ENCODE measurements at places on chromosomes 1 and 21.

DNA sequence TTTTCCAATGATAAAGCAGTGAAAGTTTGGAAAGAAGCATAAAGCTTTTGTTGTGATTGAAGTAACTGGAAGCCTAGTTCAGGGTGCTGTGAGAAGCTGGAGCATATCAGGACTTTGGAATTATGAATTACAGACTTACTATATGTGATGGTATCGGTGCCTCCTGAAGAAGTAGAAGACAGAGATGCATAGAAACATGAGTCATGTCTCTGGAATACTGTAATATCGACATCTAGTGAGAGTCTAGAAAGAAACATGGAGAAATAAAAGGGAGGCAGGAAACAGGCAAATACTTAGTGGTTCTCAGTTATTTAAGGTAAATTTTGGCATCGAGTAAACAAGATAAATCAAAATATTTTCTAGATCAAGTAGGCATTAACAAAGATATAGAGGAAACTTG, 103.0 kb downstream of the CAMTA1 start:
- no peak for DNase-seq

DNA sequence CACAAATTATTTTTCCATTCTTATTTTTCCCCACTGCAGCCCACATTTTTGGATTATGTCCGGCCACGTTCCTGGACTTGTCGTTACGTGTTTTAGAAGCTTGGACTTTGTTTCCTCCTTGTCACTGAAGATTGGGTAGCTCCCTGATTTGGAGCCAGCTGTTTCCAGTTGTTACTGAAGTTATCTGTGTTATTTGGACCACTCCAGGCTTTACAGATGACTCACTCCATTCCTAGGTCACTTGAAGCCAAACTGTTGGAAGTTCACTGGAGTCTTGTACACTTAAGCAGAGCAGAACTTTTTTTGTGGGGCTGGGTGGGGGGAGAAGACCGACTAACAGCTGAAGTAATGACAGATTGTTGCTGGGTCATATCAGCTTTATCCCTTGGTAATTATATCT, 12.2 kb upstream of the AXDND1 start:
- no peak for DNase-seq

DNA sequence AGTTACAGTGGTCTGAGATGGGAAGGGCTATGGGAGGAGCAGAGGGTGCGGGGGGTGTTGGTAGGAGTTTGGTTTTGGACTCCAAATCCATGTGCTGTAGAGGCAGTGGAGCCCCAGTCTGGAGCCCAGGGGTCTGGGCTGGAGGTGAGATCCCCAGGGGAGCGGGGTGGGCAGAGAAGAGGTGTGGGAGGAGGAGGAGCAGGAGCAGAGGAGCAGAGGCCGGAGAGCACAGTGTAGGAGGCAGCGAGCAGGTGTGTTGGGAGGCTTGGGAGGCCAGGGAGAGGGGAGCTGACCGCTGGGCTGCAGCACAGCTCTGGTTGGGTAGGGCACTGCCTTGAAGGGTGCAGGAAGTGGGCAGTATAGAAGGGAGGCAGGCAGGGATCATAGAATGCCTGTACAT, 28.9 kb downstream of the LHX4 start:
- DNase-seq: no peak

GRCh38 chr1:195663549-195664280, 944.5 kb downstream of the KCNT2 start:
- DNase-seq: no peak

- no peak for DNase-seq
Observed at GRCh38 chr1:14755518-14756252, 157.2 kb downstream of the KAZN start.

DNA sequence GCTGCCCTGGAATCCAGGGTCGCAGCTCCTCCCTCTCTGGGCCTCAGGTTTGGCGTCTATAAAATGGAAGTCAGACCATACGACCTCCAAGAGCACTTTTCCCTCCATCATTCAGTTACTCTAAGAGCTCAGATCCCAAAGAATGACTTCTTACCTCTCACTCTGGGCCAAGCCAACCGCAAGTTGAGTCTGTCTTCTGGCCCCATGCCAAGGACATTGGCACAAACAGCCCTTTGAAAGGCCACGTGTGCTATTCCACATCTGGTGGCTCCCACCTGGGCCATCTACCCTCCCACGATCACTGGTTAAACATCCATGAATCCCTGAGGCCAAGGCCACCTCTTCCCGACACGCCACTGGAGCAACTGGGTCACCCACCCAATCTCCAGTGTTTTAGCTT, 12.4 kb downstream of the SLC2A7 start:
- no peak for DNase-seq

- DNase-seq: no peak
Observed at GRCh38 chr1:212975111-212975918, 25.0 kb downstream of the VASH2 start.

GRCh38 chr1:19066874-19067181, 110.4 kb upstream of the IFFO2 start:
- no peak for DNase-seq

- DNase-seq: no peak
Observed at GRCh38 chr1:115138271-115138670, 49.0 kb upstream of the TSPAN2 start.

DNA sequence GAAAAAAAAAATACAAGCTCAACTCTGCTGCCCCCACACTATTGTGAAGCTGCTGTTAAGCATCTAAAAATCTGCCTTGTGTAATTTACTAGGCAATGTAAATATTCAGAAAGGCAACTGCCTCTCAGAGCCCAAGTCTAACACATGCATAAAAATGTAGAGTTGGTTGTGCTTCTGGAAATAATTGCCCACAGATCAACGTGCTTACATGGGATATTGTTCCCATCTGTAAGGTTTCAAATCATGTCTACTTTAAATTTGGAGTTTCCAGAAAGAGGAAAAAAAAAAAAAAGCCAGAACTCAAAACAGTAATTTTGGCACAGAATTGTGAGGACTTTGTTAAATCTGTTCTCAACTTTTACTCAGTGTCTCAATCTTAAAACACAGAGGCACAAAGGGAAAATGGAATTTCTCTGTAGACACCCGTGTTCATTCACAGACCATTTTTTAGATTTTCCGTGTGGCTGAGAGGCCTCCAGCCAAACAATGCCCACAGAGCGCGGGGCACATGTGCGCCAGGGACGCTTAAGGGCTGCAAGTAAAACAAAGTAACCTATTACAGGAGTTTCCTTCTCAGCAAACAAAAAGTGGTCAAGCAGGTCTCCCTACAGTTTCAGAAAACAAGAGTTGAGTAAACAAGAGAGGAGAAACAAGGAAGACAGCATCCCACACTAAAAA, 115.5 kb downstream of the RERE start:
- DNase-seq: peak; percentile 30

DNA sequence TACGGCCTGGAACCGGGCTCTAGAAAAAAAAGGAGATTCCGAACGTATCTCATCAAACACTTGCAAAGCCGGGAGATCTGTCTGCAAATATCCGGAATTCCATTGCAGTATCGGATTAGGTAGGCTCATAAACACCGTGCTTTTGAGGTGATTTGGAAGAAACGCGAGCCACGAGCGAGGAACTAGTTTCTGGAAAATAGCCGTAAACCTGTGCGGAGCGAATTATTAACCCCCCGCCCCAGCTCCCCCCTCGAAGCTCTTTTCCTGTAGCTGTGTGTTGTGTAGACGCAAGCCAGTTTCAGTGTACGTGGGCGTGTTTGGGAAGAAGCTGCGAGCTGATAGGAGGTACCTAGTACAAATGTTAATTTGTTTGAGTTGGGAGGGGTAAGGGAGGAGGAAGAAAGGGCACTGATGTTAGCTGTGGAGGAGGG, 1.1 kb downstream of the RALGPS2 start:
- peak; percentile 55 for DNase-seq

GRCh38 chr21:33495743-33496142, 4.2 kb upstream of the DNAJC28 start:
- DNase-seq: no peak

DNA sequence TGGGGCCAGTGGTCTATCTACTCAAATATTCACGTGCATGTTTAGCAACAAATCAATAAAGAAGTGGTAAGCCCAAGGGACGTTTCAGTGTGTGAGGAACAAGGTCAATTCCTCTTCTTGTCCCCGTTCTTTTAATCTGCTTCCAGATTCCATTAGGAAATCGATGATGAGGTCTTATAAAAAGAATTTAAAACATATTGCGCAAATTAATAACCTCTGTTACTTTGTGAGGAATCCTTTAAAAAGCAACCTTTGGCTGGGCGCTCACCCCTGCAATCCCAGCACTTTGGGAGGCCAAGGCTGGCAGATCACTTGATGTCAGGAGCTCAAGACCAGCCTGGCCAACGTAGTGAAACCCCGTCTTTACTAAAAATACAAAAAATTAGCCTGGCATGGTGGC, 113.0 kb upstream of the TMPRSS2 start:
- no peak for DNase-seq

DNA sequence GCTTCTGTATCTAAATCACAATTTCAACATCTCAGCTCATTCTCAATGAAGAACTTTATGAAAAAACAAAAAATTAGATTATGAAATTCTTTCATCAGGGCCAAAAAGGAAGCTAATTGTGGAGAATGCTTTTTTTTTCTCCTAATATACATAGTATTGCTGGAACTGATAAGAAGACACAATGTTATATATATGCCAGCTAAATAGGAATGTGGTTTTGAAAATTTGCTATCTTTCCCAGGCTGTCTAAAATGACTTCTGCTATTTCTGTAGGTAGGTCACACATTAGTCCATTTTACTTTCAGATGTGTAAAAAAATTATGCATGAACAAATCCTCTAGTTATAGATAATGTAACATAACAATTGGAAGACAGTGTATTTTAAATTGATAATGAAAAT, 732.9 kb downstream of the RWDD3 start:
- DNase-seq: no peak

GRCh38 chr1:5992814-5993555, 760 bp upstream of the NPHP4 start:
- peak; percentile 37 for DNase-seq

DNA sequence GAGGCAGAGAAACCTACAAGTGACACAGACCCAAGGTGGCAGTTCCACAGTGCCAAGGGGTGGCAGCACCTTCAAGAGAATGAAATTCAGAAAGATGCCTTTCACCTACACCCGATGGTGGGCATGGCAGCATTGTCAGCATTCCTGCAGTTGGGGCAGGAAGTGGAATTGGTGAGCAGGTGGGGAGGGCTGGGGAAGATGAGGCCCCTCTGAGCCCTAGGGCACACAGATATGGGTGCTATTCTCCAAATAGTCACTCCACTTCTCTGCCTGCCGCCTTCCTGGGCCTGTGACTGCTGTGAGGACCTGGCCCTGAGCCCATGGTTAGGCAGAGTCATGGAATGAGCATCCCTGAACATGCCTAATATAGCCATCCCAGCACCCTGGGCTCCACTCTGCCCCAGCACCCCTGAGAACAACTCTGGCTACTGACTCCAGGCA, 8.3 kb downstream of the SHISA4 start:
- no peak for DNase-seq

DNA sequence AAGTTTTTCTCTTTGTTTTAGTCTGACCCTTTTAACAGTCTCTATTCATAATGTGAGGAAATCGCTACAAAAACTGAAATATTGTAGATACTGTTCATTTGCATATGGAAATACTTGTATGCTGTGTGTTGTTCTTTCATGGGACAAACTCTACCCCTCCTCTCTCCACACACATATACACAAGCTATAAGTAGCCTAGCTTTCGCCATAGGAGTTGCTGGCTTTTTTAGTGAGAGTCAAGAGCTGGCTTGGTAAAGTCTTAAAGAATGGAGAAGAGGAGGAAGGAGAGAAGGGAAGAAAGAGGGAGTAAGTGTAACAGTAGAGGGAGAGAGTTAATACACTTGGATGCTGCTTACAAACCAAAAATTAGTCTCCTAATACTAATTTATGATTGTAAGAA, 115.6 kb downstream of the RABGAP1L start:
- DNase-seq: no peak

- no peak for DNase-seq
Observed at GRCh38 chr1:62208087-62208486, 13.4 kb downstream of the L1TD1 start.

DNA sequence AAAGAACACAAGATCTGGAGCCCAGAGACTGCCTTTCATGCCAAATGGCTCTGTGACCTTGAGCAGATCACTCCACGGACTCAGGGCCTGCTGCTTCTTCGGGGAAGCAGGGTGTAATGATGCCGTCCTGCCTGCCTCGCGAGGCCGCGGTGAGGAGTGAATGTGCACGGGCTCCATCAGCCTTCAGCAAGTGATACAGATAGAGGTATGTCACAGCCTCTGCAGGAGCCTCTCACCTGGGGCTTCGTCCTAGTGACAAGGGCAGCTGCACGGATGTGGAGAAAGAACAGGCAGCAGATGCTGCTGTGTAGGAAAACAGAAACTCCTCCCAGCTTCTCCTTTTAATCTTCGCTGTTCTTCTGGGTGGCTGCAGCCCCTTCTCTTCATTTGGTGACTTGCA, 127.5 kb downstream of the KCNN3 start:
- DNase-seq: no peak

- DNase-seq: no peak
Observed at GRCh38 chr1:164183854-164184635, 374.9 kb upstream of the PBX1 start.

GRCh38 chr1:4915154-4915553, 260.7 kb downstream of the AJAP1 start:
- DNase-seq: no peak

GRCh38 chr1:100277866-100278265, 11.8 kb downstream of the RTCA start:
- peak; percentile 16 for DNase-seq

- no peak for DNase-seq
Observed at GRCh38 chr1:190126728-190127127, 350.9 kb downstream of the BRINP3 start.

DNA sequence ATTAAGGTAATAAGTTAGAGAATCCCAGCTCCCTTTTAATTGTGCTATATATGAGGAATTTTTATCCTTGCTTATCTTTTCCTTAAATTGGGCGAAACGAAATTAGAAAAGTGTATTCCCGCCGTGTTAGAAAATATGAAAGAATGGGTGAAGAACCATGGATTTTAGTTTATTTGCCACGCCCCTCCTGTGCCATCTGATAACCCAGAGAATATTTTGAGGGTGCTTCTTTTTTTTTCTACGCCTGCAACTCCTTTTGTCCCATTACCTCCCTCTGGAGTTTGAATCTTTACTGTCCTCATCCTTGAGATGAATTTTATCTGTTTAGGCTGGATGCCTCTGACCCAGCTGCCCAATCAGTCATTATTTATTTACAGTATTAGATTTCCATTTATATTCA, 1.6 kb downstream of the TLCD4 start:
- DNase-seq: no peak

DNA sequence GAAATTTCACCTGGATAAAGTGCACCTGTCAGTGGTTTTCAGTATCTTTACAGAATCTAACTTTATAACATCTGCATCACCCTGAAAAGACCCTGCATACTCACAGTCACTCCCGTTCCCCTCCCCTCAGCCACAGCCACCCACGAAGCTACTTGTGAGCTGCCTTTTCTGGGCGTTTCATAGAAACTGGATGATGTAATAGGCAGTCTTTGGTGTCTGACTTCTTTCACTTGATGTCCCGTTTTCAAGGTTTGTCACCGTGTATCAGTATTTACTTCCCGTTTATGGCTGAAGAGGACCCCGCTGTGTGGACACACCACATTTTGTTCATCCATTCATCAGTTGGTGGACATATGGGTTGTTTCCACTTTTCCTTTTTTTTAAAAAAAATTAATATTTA, 47.8 kb upstream of the LRRC3 start:
- no peak for DNase-seq

GRCh38 chr1:101080859-101081258, 55.3 kb upstream of the DPH5 start:
- no peak for DNase-seq

All from stimulated activated naive CD4-positive, alpha-beta T cell (primary cell).